ENCODE measurements at places on chromosomes 11 and 22.

- DNase-seq: no peak
These were observed 698.5 kb downstream of the KCNA4 start for GRCh38 chr11:29318134-29318845.

DNA sequence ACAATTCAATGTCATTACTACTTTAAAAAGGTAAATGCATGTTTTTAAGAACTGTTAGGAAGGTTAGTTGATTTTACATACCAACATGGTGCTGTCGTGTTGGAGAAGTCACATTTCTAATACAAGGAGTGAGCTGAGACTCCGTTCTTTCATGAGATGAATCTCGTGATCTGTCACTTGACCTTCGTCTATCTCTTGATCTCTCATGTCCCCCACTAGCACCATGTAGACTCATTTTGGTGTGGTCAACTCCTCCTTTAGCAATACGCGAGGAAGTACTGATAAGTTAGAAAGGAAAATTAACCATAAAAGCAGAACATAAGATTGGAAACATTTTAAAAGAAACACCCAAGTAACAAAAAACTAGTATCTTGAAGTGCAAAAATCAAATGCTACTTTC is 41.5 kb downstream of the BTBD10 start:
- DNase-seq: no peak

GRCh38 chr11:33125025-33125424 is 36.3 kb downstream of the CSTF3 start:
- DNase-seq: no peak

DNA sequence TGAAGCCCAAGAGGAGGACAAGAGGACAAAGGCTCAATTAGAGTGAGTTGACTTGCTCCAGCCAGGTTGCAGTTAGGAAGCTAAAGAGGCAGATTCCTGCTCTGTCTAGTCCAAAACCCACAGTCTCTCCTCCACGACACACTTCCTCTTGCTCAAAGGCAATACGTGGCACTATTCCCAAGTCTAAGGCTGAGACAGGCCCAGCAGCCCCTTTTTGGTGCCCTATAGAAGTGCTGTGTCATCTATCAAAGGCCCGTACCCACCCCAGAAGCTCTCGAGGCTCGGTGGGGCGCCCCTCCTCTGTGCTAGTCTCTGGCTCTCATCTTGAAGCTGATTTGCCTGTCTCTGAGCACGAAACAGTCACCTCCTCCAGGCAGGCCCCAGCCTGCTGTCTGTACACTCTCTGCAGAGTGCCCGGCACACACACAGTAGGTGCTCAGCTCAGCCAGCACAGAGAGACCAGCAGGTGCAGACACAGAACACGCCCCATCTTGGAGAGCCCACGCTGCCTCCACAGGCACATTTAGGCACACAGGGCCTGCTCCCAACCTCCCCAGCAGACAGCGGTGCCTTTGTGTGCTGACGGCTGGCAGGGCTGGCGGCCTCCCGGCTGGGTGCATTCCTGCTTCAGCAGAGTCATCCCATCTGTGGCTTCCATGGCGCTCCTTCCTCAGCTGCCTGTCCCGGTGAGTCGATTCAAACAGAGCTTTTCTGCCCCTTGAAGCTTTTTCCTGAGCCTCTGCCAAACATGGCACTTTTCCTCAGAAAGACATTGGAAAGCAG is 52.8 kb downstream of the MYH9 start:
- no peak for DNase-seq

Measured in H1 (cell line).